ENCODE measurements at places on chromosomes 11 and 22.

GRCh38 chr22:29267858-29268510 is at the start of the genes EWSR1 and RHBDD3:
Gene EWSR1, plus strand, starts transcription at chr22:29268268. Its CDS starts 69 bp downstream, at chr22:29268337.
Gene RHBDD3, minus strand, starts transcription at chr22:29267981. Its CDS starts 2,355 bp downstream, at chr22:29265626.
- H3K27me3 ChIP-seq: no peaks in the 10 kb centered on the region
- peaks cover 25% of the 10 kb centered on the region for H3K4me1 ChIP-seq
- peaks cover 41% of the 10 kb centered on the region for H3K36me3 ChIP-seq
- H3K4me3 ChIP-seq: peak within 1 kb of the TSS; percentile 97

DNA sequence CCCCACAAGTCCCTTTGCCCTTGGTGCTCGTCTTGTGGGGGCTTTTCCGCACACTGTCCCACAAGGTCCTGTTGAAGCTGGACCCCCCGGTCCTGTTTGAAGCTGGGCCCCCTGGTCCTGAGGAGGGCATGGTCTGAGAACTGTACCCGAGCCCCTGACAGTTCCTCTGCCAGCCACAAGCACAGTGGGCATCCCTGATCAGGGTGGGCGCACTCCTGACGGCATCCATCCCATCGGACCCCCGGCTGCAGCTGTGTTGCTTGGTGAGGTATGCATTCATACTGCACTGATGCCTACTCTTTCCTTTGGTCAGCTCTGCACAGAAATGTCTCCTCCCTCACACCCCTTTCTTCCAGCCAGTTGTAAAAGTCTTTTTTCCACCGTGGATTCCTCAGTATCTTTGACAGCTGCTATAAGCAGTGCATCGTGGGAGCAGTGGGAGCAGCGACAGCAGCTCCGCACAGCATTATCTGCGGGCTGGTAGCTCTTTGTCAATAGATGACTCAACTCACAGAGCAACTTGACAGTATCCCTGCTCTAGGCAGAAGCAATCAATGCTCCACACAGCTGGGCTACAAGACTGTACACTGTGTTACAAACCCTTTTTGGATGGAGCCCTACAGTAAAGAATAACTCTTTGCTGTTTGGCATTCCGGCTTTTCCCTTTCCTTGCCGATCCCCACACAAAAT is 1030.8 kb upstream of the CCDC90B start:
- DNase-seq: no peak
- H3K27me3 ChIP-seq: no peaks in the 10 kb centered on the region
- H3K4me1 ChIP-seq: no peaks in the 10 kb centered on the region
- H3K36me3 ChIP-seq: no peaks in the 10 kb centered on the region

GRCh38 chr11:8020244-8020597 is 33.1 kb downstream of the EIF3F start:
- no peaks in the 10 kb centered on the region for H3K36me3 ChIP-seq
- DNase-seq: no peak
- H3K4me1 ChIP-seq: peaks cover 10% of the 10 kb centered on the region

DNA sequence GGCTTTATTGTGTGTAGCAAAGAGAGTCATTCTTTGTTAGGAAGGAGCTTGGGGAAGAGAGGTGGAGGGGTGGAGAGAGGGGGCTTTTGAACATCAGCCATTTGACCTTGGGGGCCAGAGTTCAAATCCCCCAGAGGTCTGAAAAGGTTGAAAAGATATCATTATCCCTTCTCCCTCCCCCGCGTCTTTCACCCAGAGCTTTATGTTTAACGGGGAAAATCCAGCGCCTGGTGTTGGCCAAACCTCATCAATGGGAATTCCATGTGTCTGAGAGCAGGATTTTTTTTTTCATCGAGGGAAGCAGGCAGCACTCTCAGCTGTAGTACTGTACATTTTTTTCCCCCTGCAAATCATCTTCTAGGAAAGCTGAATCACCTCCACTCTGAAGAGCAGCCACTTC is 122.4 kb upstream of the HSD17B12 start:
- H3K27me3 ChIP-seq: peaks cover 18% of the 10 kb centered on the region
- no peak overlapping the region for H3K4me3 ChIP-seq
- peaks cover 2% of the 10 kb centered on the region for H3K4me1 ChIP-seq
- no peak overlapping the region for H3K27ac ChIP-seq

DNA sequence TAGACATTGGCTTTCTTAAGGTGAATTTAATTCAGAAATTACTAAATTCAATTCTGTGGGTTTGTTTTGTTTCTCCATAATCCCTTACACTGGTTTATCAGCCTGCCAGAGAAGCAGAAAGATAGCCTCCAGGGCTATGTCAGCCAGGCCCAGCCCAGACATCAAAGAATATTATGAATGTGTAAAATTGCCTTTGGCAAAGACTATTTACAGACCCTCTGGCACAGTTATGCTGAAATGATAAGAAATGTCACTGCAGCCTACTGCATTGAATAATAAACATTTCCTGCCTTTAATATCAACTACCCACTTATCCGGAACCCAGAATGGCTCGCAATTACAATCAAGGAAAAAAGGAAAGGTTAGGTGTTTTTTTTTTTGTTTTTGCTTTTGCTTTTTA is 562.5 kb upstream of the LRRC4C start:
- H3K27ac ChIP-seq: no peak overlapping the region

DNA sequence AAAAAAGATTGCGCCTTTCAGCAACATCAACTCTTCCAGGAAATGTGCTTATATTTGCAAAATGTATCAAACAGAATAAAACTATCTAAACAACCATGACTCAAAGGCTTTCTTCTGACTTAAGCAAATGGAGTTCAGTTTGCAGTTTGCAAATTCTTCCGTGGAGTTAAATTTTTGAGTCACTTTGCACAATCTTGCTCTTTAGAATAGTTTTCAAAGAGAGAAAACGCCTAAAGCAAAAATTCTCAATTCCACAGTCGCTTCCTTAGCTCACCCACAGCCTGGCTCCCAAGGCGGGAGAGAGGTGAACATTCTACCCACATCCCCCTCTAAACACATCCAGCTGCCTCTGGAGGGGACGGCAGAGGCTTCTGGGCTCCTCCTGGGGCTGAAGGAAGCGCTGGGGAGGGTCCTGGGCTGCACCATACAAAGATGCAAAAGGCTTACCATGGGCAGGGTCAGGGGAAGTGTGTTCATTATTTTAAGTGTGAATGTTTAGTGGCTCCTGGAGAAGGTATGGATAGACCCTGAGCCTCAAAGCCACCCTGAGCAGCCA is 1487.3 kb downstream of the TBC1D22A start:
- no peaks in the 10 kb centered on the region for H3K4me1 ChIP-seq
- H3K27ac ChIP-seq: no peak overlapping the region
- DNase-seq: no peak

GRCh38 chr11:110856996-110857812 is 145.0 kb upstream of the ARHGAP20 start:
- DNase-seq: no peak
- no peaks in the 10 kb centered on the region for H3K36me3 ChIP-seq
- H3K27me3 ChIP-seq: no peaks in the 10 kb centered on the region
- no peak overlapping the region for H3K27ac ChIP-seq

DNA sequence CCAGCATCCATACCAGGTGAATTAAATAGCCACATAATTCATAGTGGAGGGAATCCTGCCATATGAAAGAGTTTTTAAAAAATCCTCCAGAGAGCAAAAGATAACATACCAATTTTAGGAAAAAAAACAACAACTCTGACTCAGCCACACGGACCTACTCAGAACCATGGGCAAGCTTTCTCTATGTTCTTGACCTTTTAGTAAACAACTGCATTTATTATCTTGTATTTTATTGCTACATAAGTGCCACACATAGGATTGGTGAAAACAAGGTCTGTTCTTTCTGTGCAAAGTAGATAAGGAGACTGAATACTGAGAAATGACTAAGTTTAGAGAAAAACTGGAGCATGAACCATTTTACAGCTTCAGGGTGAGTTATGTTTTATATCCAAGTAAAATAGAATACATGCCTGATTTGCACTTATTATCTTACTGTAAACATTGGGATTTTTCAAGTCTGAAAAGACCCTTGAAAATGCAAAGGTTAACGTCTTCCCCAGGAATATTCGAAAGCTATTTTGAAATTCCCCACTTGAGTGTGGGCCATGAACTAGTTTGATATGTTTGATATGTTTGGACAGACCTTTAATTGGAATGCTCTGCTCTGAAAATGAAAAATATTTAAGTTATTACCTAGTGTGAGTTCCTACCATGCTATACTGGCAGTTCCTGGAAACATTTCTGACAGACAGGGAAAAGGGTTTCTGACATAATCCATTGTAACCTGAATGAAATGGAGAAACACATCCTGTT is 89.5 kb upstream of the DDI1 start:
- no peaks in the 10 kb centered on the region for H3K27me3 ChIP-seq
- no peak for DNase-seq
- no peaks in the 10 kb centered on the region for H3K36me3 ChIP-seq
- no peaks in the 10 kb centered on the region for H3K4me1 ChIP-seq
- no peak overlapping the region for H3K27ac ChIP-seq

DNA sequence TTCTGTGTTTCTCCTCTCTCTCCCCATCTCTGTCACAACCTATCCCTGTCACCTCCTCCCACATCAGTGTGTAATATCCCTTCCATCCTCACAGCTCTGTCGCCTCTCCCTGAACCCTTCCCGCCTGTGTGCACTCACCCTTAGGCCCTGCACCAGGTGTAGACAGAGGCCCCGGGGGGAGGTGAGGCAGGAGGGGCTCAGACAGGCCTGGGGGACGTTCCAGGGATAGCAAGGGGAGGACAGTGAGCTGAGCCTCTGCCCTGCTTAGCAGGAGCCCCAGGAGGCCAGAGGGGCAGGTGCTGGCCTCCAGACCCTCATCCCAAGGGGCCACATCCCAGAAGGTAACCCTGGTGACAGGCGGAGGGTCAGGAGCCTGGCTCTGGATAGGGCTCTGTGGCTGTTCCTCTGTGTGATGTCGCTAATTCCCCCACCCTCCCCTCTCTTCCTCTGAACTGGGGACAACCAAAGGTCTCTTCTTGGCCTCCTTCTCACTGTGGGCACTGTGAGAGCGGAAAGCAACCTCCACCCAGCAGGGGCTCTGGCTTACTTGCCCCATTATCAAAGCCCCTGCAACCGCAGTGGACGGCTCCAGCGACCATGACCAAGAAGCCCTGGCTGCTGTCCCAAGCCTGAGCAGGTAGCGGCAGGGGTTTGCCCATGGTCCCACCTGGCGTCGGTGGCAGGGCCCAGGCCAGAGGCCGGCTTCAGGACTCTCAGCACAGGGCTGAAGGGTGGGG is 35.7 kb downstream of the KCNJ4 start:
- no peaks in the 10 kb centered on the region for H3K27me3 ChIP-seq
- no peaks in the 10 kb centered on the region for H3K36me3 ChIP-seq
- no peak overlapping the region for H3K4me3 ChIP-seq
- no peak overlapping the region for H3K27ac ChIP-seq
- H3K4me1 ChIP-seq: no peaks in the 10 kb centered on the region

GRCh38 chr22:48102581-48102980 is 1340.1 kb downstream of the TBC1D22A start:
- no peaks in the 10 kb centered on the region for H3K4me1 ChIP-seq
- H3K27me3 ChIP-seq: no peaks in the 10 kb centered on the region
- H3K36me3 ChIP-seq: no peaks in the 10 kb centered on the region
- DNase-seq: no peak
- H3K4me3 ChIP-seq: no peak overlapping the region

- no peaks in the 10 kb centered on the region for H3K4me1 ChIP-seq
- no peak overlapping the region for H3K4me3 ChIP-seq
- peaks cover 86% of the 10 kb centered on the region for H3K27me3 ChIP-seq
- no peak overlapping the region for H3K27ac ChIP-seq
Observed at GRCh38 chr22:17514084-17514483, 49.2 kb upstream of the SLC25A18 start.

DNA sequence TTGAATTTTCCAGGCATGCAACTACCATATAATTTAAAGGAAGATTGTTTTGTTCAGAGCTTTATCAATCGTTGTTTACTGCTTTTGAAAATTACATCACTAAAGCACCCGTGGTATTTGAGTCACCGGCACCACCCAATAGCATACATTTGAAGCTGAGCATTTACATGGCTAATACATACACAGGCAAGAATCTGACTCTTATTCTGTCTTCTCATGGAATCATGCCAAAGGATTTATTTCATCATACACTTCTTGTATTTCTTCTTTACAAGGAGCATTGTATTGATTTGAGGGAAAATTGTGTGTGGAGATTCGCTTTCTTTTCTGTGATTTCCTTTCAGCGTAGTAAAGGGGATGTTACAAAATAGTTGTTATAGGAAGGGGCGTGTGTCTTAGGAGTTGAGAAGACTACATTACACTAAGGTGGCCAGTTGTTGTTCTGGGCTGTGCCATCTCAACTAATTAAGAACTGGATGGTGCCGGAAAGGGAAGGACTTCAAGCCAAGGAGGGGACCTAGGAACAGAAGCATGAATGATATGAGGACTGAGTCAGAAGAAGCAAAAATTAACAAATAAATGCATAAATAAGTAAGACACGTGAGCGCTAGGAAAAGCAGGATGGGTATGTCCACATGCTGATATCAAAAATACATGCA is 12.9 kb upstream of the CD3E start:
- DNase-seq: no peak
- no peaks in the 10 kb centered on the region for H3K4me1 ChIP-seq
- H3K27me3 ChIP-seq: no peaks in the 10 kb centered on the region
- H3K36me3 ChIP-seq: no peaks in the 10 kb centered on the region
- H3K27ac ChIP-seq: no peak overlapping the region
- no peak overlapping the region for H3K4me3 ChIP-seq

- H3K4me3 ChIP-seq: no peak overlapping the region
- no peaks in the 10 kb centered on the region for H3K27me3 ChIP-seq
- H3K4me1 ChIP-seq: peaks cover 43% of the 10 kb centered on the region
- peak overlapping the region; percentile 89 for H3K27ac ChIP-seq
- H3K36me3 ChIP-seq: peaks cover 19% of the 10 kb centered on the region
Observed at GRCh38 chr22:35987487-35987886, 41.1 kb downstream of the RBFOX2 start.

DNA sequence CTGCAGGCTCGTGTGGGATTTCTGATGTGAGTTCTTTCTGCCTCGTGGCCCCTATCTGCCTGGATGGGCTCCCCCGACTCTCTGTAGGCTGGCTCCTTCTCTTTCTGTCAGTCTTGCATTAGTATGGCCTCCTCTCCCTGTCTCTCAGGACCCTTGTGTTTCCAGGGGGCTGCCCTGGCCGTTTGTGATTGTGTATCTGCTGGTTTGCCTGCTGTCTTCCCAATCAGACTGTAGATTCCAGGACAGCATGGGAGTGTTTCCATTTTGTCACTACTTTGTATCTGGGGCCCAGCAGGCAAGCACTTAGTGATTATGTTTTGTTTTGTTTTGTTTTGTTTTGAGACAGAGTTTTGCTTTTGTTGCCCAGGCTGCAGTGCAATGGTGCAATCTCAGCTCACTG is 25.6 kb downstream of the SNAP29 start:
- H3K27ac ChIP-seq: peak overlapping the region; percentile 30
- no peaks in the 10 kb centered on the region for H3K4me1 ChIP-seq
- DNase-seq: no peak
- H3K36me3 ChIP-seq: peaks cover 12% of the 10 kb centered on the region
- no peaks in the 10 kb centered on the region for H3K27me3 ChIP-seq

DNA sequence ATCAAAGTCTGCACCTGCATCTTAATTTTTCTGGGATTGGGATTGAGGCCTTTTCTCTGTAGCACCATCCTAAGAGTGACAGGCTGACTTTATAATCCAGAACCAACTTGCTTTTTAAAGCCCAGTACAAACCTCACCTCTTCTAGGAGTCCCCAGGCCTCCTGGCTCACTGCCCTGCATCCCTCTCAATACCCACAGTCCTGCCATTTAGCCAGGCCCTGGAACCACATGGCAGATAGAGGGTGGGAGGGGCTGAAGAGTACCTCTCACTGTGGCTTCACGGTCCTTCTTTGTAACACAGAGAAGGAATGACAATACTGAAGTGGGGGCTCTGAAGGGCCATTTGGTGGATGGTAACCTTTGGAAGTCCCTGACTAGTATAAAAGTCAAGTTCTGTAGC is 63.5 kb upstream of the PHOX2A start:
- H3K27me3 ChIP-seq: no peaks in the 10 kb centered on the region
- H3K4me3 ChIP-seq: no peak overlapping the region
- H3K4me1 ChIP-seq: peaks cover 31% of the 10 kb centered on the region
- peak; percentile 40 for DNase-seq

GRCh38 chr11:57071829-57072228 is 83.1 kb downstream of the OR5AK2 start:
- peaks cover 6% of the 10 kb centered on the region for H3K4me1 ChIP-seq
- no peak overlapping the region for H3K4me3 ChIP-seq
- DNase-seq: no peak
- no peaks in the 10 kb centered on the region for H3K27me3 ChIP-seq
- H3K27ac ChIP-seq: no peak overlapping the region
